ENCODE measurements at places on chromosomes 7 and 10.

GRCh38 chr7:148882192-148882591 is 1.9 kb downstream of the EZH2 start:
- no peak for DNase-seq

DNA sequence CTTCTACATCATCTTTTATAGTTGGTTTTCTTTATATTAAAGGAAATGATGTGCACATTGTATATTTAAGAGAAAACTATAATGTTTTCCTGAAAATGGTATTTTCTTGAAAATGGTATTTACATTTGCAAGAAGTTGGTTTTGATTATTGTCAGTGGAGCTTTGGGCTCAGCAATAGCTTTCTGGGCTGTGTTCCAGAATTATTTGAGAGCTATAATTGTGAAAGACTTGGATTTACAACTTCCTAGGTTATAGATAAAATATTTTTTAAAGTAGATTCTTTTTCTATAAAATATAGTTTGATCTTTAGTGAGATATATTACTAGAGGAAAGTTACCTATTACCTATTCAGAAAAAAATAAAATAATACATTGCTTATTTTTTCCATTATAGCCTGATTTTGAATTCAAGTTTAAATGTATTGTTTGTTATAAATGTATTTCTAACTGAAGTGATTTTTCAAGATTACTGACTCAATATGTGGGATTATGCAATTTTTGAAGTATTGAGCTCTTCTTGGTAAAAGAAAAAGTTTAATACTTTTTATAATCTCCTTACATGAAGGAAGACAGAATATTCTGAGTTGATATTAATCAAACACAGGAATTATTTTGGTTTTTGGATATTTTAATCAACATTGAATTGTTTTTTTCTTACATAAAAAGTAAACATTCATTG is 20.2 kb downstream of the GNAI1 start:
- DNase-seq: no peak

DNA sequence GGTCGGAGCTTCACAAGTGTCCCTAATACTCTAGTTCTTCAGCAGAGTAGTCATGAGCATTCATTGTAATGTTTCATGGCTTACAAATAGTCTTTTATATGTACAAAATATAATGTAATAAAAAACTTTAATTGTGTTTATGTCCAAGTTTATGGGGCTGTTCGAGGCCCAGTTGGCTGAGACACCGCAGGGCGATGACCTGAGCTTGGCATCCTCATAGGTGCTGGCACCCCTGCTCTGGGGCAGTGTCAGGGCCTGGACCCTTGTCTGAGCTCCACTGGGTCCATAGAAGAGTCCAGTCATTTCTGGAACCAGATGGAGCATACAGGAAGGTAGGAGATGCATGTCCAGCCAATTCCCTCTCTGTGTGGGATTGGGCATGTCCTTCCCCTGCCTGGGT is 12.9 kb upstream of the ZMIZ1 start:
- no peak for DNase-seq

DNA sequence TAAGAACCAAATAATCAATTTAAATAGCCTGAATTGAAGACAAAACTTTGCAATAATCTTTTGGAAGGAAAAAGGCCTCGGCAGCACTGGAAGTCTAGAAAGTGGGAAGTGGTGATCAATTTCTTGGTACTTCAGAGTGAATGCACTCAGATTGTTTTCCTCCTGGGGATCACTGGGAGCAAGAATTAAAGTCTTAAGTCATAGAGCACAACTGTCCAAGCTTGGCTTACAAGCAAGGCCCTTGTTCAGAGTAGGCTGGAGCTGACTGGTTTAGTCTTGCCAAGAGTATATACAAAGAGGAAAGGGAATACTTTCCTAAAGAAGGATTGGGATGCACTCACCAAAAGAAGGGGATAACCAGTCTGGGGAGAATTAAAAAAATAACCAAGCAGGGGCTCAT is 637.1 kb downstream of the CCSER2 start:
- no peak for DNase-seq

GRCh38 chr10:93999401-93999851 is 5.7 kb downstream of the PLCE1 start:
- DNase-seq: no peak

GRCh38 chr7:47444376-47445098 is 137.4 kb downstream of the TNS3 start:
- no peak for DNase-seq
